LoVo (cell line): ENCODE measurements at places on chromosomes 4 and X.
A peak's percentile ranks its signal among the peaks of the same experiment; 100 is the strongest.

- peak; percentile 7 for DNase-seq
These were observed 390.3 kb downstream of the SPRY1 start for GRCh38 chr4:123786920-123787319.

DNA sequence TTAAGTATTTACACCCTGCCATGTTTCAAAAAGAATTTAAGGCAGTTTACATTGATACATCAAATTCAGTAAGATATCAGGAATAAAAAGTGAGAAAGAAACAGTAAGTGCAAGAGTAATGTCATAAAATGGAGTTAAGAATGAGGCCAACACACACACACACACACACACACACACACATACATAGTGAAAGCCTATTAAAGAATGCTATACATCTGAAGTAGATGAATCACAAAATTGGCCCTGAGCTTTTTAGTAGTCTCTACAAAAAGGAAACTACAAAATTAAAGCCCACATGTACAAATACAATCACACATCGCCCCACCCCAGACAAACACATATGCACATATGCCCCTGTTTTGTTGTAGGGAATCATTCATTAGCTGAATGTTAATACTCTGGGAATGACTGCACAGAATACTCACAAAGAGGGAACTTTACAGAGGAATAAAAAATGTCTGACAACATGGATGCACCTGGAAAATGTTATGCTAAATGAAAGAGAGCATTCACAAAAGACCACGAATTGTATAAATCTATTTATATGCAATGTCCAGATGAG lies 428.8 kb downstream of the IL15 start:
- no peak for DNase-seq

DNA sequence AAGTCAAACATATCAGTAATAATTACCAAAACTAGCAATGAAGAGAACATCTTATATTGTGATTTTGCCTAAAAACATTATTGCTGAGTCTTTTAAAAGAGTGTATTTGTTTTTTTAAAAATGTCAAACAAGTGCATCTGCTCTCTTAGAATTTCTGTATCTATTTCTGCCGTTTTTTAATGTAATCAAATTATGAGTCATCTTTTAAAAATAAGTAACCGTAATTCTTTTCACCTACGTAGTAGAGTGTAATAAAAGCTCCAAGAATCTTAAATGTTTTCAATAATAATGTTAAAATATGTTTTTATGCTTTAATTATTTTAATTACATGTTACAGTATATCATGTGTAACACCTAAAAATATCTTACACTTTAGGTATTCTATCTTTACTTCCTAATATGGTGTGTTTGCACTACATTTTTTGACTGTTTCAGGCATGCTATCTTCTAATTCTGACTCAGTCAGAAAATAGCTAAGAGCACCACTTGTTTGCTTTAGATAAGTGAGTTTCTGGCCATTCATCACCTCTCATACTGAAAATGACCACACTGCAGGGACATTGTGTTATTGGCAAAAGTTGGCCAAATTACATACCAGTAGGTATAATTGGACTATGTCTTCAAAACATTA lies 368.5 kb downstream of the PCDH7 start:
- no peak for DNase-seq

GRCh38 chr4:138910914-138911336 lies 104.7 kb upstream of the NOCT start:
- no peak for DNase-seq

DNA sequence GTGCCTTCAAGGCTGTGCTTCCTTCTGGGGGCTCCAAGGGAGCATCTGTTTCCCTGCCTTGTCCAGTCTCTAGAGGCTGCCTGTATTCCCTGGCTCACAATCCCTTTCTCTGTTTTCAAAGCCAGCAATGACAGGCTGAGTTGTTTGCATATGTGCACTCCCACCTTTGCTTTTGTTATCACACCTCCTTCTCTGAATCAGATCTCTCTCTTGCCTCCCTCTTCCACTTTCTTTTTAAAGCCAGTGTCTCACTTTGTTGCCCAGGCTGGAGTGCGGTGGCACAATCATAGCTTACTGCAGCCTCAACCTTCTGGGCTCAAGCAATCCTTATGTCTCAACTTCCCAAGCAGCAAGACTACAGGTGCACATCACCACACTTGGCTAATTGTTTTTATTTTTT lies 37.1 kb upstream of the LEF1 start:
- DNase-seq, result no peak

DNA sequence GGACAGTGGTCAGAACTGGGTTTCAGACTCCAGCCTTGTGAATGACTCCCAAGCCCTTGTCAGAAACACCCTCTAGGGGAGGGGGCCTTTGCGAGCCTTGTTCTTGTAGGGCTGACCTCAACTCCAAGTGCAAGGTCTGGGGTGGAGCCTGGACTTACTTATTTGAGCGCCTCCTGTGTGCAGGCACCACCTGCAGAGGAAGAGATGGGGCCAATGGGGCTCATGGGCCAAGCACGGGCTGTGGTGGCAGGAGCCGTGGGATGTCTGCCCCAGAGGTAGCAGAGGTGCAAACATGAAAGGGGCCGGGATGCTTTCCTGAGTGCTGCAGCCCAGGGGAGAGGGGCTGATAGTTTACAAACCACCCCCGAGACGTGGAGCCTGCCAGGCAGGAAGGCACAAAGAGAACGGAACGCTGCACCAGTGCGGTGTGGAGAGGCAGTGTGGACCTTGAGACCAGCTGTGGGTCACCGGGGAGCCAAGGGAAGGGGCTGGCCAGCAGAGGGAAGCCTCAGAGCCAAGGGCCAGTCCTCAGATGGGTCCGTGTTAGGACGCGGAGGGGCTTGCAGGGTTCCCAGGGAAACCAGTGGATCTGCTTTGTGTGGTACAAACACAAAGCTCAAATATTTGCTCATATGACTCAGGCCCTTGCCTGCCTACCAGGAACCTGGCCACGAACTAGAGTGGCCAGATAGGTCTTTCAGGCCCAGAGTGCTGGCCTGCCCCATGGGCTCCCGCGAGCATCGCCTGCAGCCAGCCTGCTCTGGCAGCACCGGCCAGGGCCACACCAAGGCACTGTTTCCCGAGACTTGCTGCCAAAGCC lies 8.7 kb upstream of the TADA2B start:
- DNase-seq, result peak; percentile 6

GRCh38 chr4:37892641-37893040 lies 1.8 kb downstream of the TBC1D1 start:
- no peak for DNase-seq

- DNase-seq, result no peak
These were observed 1240.0 kb upstream of the ADGRL3 start for GRCh38 chr4:59960143-59960542.

DNA sequence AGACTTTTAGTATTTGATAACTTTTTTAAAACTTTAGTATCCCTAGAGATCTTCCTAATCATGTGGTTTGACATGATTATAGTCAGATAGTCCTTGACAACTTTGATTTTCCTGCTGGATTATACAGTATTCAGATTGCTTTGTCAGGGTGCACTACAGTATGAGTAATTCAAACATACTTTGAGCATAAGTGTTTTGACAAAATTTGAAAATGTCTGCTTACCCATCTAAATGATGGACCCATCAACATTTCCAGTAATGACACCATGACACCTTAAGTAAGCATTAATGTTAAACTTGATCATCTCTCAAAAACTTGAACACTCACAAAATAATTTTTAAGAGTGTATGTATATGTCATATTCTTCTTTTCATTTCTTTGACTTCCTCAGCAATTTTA lies 514.5 kb upstream of the SMIM31 start:
- no peak for DNase-seq

DNA sequence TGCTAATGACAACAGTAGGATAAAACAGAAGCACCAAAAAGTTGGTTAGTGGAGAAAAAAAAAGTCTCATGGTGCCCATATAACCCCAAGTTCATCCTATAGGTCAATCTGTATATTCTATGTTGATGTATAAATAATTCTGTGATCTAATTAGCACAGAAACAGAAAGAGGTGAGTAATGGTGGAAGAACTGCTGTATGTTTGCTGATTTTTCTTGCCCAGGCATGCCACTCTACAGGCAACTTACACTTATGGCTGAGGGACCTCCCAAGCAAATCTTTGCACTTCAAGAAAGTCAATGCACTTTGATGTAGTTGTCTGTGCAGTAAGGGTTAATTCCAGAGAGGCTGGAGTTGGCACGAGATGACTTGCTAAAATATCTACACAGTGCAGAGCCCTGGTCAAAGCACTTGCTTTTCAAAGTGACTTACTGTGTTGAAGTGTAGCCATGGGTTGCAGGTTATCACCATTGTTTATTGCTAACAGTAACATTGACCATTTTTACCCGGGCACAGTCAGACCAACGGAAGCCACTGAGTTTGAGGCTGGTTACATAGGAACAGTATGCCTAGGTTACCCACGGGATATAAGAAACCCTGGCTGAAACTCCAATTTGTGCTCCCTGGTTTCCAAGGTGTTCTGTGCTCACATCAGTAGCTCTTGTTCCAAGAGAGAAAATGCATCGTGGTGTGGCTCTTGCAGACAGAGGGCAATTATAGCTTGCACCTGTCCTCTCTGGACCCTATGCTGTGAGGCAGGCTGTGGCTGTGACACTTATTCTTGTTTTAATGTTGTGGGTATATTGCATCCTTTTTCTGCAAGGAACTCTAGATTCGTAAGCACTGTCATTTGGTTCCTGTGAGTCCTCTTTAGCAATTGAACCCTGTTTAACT lies 141.3 kb upstream of the FTHL17 start:
- DNase-seq, result no peak

DNA sequence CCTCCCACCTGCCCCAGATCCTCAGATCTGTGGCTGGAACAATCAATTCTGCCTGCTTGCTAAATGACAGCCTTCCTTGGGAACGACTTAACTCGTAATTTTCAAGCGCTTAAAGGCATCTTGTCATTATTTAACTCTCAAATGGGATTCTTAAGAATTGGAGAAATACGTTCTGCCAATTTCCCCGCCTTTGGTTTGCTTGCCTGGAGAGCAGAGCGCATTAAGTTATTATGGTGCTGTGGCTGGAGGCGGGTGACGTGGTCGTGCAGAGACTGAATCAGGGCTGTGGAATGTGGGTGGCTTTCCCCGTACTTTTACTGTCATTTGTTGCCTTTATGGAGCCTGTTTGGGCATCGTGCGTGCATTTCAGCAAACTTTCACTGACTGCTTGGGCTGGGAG lies 78.9 kb upstream of the PSAPL1 start:
- peak; percentile 10 for DNase-seq

DNA sequence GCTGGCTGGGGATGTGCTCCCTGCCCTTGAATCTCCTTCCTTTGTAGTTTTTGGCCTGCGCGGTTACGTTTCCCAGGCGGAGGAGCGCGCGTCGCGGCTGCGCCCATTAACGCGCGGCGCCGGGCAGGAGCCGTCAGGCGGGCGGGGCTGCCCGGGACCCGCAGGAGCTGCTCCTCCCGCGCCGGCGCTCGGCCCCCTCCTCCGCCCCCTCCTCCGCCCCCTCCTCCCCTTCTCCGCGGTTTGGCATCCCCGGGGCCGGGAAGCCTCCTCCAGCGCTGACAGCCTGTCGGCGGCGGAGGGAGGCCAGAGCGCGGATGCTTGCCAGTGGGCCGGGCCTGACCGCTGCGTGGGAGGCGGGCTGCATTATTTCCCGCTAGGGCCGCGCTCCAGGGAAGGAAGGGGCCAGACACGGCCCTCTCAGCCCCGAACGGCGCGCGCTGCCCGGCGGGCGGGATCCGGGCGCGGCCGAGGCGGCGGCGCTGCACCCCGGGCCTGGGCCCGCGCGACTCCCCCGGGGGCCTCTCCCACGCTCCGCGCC lies at the start of gene DCLK2:
TSS of gene DCLK2 (plus strand) at position 405 of the 538 bp plus-strand sequence. CDS start 583 bp downstream, outside the sequence.
- DNase-seq, result peak; percentile 31

DNA sequence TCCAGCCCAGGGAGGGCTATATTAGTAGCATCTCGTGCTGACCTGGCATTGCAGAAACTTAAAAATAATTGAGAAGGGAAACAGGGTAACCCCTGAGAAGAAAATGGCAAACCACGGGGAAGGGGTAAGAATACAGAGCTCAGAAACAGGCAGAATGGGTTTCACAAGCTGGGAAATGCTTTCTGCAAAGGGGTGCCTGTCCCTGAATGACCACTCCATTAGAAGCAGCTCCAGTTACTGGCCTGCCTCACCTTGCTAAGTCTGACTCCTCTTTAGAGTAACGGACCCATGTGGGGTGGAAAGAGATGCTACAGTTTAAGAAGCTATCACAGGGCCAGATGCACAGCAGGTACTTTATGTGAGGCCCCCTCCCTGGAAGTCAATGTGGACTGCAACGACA lies 2.5 kb downstream of the WDR1 start:
- DNase-seq, result no peak

GRCh38 chr4:15558561-15558960 lies 88.9 kb downstream of the CC2D2A start:
- no peak for DNase-seq

DNA sequence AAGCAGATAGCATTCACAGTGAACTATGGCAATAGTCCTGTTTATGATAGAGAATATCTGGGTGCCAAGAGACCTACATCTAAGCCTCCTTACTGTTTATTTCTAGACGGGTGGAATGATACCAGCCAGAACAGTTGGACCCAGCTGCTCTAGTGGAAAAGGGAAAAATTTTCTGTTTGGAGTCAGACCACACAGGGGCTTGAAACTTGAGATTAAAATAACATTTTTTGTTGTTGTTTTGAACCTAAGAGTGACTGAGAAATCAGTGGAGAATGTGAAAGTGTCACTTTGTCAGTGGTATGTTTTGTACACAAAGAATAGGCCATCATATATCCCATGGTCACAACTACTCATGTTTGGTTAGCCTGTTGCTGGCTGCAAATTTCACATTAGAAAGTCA lies 105.7 kb downstream of the AGTR2 start:
- no peak for DNase-seq

GRCh38 chr4:22500128-22500611 lies 15.7 kb downstream of the ADGRA3 start:
- DNase-seq, result peak; percentile 62

DNA sequence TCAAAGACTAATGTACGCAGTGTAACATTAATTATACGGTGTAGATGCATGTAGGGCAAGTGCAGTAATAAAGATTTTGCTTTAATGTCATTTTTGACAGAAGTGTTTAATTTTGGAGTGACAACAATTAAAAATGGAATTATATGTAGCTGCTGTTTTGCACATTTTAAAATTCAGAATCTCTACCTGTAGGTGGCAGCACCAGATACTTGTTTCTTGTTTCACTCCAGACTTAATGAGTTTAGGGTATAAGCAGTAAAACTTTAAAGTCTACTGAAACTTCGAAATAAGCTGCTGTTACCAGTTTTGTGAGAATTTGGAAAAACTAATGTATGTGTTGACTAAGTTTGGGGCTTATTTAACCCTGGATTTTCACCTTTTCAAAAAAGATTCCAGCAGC lies 144.9 kb downstream of the POLA1 start:
- peak; percentile 1 for DNase-seq

DNA sequence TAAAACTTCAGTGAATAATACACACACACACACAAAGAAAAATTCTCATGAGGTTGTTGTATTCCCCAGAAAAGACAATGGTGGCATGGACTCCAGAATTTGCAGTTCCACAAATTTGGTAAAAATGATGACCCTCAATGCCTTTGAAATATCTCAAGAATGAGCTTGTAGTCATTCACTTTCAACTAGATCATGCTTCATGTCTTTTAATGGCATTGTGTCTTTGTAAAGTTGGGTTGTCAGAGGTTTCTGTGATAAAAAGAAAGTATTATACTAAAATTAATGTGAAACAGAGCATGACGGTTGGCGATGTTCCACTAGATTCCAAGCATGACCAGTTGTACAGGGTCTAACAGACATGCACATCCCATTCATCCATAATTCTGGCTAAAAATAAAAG lies 685.0 kb upstream of the FRG1 start:
- no peak for DNase-seq

- no peak for DNase-seq
These were observed 185.9 kb downstream of the CFAP299 start for GRCh38 chr4:80521438-80521837.
